ENCODE measurements at places on chromosomes 5 and 9. TPM values are rescaled to one million over a fixed set of nuclear protein-coding genes. Genes with fewer than 3 reads are reported as not detected.

DNA sequence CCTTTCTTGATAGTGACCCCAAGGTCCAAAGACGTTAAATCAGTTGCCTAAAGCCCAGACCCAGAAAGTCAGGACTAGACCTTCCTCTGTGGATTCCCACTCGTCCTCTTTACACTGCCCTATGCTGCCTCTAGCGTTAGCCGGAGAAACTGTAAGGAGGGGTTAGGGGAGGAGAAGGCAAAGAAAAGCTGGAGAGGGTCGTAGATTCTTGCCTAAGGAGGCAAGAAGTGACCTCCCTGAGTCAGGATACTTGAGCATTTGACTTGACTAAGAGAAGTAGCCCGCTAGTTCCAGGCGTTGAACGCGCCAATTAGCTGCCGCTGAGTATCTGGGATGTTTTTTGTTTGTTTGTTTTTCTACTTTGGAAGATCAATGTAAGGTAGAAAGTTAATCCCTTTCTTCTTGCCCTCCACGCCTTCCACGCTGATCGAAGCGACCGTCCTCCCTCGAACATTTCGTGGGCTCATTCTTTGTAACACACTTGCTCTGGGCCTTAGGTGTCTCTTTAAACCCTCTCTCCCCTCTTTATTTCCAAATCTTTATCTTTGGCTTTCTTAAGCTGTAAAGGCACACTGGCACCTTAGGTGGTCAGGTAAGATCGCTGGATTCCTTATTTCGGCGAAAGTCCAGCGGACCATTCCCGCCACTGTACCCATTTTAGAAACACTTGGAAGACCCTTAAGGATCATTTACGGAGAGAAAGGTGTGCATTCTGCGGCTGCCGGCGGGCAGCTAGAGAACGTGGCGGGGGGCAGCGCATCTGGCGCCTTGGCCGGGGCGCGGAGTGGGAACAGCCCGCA is 5.1 kb upstream of the RGMB start:
- peak; percentile 30 for DNase-seq

- no peak for DNase-seq
These were observed 978.7 kb upstream of the NUDT12 start for GRCh38 chr5:104541141-104541785.

DNA sequence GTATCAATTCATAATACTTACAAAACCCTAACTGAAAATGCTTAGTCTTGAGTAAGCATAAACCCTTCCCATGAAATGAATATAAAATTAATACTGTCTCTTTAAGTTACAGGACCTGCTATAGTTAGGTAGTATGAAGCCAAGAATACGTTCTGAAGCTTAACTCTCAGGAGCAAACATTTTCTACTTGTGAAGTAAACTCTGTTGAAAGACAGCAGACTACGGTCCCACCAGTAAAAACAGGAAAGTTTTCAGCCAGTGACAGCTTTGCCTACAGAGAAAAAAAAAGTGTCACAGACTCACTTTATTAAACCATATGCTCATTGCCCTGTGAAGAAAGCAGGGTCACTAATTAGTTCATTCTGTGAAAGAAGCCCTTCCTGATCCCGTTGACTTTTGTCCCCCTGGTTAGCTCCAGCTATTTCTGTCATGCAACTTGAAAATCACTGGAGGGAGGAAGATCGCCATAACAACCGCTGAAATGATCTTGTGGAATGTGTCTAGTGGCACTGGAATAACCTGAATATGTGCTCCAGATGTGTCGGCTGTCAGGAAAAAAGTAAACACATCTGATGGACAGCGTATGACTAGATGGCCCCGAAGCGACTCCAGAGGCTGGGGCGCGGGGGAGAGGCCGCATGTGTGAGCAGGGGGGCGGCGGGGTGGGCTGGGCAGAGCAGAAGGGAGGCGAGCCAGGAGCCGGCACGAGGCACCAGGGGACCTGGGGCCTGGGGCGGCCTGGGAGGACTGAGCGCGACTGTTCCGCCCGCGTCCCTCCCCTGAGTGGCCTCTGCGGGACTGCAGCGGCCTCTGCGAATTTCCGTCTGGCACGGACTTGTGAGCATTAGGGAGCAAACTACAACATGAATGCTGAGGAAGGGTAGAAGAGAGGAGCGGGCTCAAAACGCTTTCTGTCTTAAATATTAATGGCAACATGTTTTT is 41.9 kb downstream of the BNC2 start:
- DNase-seq: no peak

- no peak for DNase-seq
These were observed 25.6 kb downstream of the CARNMT1 start for GRCh38 chr9:75002422-75003023.

GRCh38 chr5:105954341-105954740 is 1716.4 kb downstream of the EFNA5 start:
- no peak for DNase-seq

GRCh38 chr9:129111528-129112151 is 425 bp downstream of the PTPA start:
- DNase-seq: peak; percentile 47

- no peak for DNase-seq
These were observed 146.5 kb downstream of the MEF2C start for GRCh38 chr5:88736494-88736893.

DNA sequence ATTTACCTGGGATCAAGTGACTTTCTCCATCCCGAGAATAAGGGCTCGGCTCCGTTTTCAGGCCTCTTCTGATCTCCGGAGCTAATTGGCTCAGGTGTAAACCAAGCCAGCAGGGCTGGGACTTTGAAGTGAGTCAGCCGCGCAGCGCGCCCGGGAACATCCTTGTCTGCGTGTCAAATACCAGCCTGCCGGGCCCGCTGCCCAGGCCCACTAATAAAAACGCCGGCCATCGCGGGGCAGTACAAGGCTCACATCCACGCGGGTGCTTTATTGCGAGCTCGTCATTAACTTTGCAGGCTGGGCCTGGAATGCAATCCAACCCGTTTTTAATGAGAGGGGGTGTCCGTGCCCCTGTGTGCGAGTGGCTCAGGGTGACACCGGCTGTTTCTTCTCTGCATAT is 416.8 kb downstream of the IRX2 start:
- no peak for DNase-seq

- no peak for DNase-seq
These were observed 15.1 kb downstream of the IFNA1 start for GRCh38 chr9:21455320-21455719.

DNA sequence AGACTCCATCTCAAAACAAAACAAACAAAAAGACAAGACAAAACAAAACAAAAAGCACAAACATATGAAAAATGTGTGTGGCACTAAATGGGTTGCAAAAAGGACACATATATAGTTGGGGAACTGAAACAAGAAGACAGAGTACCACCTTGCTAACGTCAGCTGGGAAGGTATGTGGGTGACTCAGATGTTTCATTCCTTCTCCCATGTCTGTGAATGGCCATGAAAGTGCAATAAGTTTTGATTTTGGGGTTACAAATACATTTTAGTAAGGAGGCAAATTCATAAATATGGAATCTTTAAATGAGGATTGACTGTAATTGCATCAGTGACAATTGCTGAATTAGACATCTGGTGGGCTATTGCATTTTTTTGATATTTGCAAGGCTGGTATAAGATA is 81.6 kb upstream of the KLF4 start:
- DNase-seq: no peak

DNA sequence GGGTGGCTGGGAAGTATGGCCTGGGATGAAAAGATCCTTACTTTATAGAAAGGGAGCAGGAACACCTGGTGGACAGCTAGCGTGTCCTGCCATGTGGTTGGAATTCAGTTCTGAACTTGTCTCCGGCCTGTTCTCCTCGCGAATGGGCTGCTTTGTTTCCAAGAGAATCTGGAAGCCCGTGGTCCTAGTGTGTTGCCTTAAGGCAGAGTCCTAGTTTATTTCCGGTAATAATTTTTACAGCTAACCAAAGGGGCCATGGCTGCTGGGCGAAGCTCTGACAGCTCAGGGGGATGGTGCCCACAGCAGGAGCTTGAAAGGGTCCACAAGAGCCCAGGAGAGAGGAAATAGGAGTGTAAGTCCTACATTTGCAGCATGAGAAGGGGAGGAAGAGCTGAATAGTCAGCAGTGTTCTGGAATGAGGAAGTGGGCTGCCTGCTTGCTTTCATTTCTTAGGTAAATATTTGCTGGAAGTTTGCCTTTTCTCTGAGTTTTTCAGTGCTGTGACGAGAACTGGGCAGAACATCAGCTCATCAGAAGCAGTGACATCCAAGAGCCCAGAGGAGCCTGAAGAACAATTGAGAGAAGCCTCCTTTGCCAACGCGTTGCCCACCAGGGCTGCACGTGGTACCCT is 13.1 kb upstream of the IGFBPL1 start:
- no peak for DNase-seq

PCSK5 gene
- total RNA-seq: 1.2 TPM

ARL15 gene
- total RNA-seq: 13.5 TPM

PCDHGA3 gene
- total RNA-seq: not detected

ST8SIA4 gene
- total RNA-seq: 69.4 TPM

GPR150 gene
- 1.7 TPM for total RNA-seq

CEL gene
- 1.4 TPM for total RNA-seq

FAXDC2 gene
- total RNA-seq: not detected

PCDHGB2 gene
- total RNA-seq: 0.23 TPM

ANXA2R gene
- total RNA-seq: 28.3 TPM

SLC6A7 gene
- total RNA-seq: not detected
